ENCODE measurements at places on chromosomes 16 and 17.

DNA sequence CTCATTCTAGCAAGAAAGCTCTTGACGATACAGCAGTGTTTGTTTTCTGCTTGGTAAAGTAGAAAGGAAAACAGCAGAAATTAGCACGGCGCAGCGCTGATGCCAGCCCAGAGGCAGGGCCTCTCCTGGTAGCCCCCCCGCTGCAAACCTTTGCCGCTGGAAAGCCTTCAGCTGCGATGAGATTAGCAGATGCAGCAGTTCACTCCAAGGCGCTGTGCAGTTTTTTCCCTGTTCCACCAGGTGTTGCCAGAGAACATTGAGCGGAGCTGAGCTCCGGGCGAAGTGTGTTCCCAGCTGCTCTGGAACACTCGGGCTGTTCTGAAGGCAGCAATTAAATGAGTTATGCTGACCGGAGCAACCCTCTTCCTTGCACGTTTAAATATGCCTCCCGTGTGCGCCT is 72.5 kb downstream of the RBFOX1 start:
- DNase-seq, result no peak

GRCh38 chr17:20008242-20009051 is 712 bp upstream of the SPECC1 start:
- no peak for DNase-seq

DNA sequence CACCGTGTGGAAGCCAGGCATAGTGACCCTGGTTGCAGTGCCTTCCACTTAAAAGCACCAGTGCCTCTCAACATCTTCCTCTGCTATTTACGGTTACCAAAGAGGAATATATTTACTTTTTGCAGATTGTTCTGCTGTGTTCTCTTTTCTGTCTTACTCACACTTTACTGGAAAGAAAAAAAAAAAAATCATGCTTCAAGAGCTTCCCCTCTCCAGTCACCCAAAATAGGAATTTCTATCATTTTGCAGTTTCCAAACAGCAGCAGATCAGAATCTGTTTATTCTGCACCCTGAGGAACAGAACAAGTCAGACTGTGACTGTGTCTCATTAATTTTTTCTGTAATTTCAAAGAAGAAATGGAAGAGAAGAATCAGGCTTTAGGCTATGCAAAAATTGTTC is 96.1 kb downstream of the KCNJ2 start:
- DNase-seq, result no peak

DNA sequence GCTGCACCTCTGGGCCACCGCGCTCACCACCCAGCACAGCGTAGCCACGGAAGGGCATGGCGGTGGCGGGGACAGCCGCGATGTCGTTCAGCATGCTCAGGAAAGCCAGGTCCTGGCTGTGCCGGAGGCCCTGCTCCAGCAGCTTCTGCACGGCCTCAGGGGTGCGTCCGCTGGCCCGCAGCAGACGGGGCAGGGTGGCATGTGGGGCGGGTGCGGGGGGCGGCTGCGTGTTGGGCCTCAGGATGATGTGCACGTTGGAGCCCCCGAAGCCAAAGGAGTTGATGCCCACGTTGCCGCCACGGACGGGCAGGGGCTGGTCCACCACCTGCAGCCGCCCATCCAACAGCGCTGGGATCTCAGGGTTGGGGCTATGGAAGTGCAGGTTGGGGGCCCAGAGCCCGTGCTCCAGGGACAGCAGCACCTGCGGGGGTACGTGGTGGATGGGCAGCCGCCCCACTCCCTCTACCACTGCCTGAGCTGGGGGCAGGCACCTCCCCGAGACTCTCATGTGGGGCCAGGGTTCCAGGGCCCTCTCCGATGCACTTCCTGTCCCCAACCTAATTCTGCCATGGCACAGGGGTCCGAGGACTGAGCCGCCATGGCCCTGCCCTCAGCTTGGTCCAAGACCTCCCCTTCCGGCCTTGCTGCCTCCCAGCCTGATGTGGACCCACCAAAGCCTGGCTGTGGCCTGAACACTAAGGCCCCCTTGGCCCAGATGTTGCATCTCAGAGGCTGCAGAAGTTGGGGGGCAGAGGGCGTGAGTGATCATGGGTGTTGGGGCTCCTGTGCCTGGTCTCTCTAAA is 6.6 kb downstream of the FASN start:
- DNase-seq, result no peak

DNA sequence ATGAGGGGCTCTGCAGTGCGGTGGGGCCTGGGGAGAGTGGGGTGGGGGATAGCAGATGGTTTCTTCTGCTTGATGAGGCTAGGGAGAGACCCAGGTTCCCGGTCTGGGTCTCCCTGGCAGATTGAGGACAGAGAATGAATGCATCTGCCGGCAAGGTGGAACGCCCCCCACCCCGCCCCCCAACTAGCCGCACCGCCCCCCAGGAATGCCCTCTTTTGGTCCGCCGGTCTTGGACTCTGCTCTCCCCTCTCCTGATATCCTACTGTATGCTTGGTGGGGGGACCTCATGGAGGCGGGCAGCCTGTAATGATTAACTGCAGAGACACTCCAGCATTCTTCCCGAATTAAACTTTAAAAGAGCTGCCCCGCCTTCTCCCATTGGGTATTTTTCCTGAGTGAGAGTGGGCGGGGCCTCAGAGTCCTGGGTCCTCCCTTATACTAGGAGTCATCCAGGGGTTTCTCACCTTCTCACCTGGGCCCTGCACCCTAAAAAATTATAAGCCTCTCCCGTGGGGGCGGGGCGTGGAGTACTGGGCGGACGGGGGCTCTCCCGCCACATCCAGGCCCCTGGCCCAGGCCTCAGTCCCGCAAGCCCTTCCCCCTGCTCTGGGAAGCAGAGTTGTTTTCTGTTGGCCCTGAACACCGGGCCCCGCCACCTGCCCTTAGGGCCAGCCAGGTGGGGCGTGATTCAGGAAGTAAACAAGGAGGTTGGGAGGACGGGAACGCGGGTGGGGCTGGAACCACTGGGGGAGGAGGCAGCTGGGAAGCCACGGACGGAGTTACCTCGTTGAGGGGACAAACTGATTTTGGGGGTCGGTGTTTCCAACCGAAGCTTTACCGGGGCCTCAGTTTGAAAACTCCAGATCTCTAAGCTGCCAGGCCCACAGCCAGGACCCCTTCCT is 1.5 kb downstream of the GRB7 start:
- no peak for DNase-seq

DNA sequence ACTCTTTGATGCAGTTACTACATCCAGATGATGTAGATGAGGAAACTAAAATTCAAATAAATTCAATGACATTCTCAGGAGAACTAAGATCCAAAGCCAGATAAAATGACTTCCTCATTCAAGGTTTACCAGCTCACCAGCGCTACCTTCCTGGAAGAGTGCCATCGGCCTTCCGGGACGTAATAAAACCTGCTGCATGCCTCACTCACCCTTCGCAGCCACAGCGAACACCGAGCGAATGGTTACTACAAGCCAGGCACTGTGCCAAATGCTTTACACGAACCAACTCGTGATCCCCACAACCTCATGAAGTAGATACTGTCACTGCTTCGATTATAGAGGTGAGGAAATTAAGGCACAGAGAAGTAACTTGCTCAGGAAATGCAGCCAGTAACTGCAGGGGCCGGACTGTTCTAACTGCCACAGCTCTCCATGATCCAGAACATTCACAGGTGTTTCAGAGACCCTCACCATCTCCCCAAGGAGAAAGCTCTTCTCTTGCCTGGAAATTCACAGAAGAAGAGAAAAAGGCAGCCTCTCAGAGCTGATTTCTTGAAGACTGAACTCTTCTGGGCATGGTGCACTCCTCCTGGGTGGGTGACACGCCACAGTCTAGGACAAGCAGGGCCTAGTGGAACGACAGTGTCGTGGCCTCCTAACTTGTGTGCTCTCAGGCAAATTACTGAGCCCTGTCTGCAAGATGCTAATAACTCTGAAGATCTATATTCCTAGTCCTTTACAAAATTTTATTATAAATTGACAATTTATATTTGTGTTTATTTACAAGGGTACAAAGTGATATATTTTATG is 46.8 kb downstream of the HIC1 start:
- DNase-seq, result no peak

- DNase-seq, result no peak
Observed at GRCh38 chr17:17859909-17860765, 23.4 kb upstream of the SREBF1 start.

All from stimulated activated CD8-positive, alpha-beta memory T cell treated with anti-CD3 and anti-CD28 coated beads, Interleukin-7, amount 100 ng/mL, for 24 hours (primary cell).